ENCODE measurements at places on chromosomes 5 and 9.

GRCh38 chr5:91293131-91293530 lies 90.0 kb downstream of the ARRDC3 start:
- no peak for DNase-seq

DNA sequence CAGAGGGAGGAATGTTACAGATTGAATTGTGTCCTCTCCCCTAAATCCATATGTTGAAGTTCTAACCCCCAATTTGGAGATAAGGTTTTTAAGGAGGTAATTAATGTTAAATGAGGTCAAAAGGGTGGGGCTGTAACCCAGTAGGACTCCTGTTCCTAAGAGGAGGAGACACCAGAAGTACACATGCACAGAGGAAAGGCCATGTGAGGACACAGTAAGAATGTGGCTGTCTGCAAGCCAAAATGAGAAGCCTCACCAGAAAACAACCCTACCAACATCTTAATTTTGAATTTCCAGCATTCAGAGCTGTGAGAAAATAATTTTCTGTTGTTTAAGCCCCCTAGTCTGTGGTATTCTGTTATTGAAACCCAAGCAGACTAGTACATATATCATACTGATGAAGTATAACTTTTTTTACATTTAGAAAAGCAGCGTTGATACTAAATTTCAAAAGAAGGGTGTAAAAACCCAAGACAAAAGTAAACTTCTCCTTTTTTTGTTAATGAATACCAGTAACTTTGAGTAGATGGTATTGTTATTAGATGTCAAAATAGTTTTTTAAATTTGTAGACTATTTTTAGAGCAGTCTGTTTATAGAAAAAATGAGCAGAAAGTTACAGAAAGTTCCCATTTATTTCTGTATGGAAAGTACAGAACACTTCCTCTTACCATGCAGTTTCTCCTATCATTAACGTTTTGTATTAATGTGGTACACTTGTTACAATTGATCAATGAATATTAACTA lies 25.1 kb downstream of the RNF180 start:
- no peak for DNase-seq

DNA sequence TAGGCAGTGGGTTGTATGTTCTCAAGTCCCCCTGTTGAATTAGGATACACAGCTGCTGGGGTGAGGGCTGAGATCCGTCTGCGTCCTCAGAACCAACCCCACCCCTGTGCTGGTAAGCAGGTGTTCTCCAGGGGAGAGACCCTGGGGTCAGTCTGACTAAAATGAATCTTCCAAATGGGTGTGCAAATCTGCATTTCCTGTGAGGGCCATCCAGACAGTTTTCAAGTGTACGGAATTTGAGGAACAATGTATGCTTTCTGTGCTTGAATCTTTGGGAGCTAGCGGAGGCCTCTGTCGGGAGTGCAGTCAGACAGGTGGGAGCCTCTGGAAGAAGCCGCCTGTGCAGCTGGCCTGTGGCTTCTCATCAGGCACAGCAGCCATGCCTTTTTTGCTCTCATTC lies 122.9 kb downstream of the MACROH2A1 start:
- no peak for DNase-seq

- DNase-seq: no peak
Measured at GRCh38 chr5:72846483-72846882, 30.0 kb downstream of the TNPO1 start.

DNA sequence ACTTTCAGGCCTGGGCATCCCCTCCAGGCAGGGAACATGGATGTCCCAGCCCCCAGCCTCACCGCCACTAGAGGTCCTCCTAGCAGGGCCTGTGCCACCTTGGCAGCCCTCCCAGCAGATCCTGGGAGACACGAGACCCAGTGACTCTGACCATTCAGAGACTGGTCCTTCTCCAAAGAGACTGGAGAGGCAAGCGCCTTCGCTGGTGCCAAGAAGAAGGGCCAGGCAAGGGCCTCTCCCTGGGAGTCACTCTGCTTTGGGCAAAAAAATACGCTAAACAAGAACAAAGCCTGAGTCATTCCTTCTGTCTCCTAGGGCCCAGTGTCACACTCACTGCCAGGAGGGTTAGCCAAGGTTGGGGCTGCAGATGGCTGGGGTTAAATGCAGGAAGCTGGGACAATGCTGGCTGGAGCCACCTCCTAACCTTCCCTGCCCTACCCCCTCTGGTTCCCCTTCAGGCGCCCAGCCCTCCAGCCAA lies 35.3 kb upstream of the SMIM23 start:
- no peak for DNase-seq

- DNase-seq: no peak
Measured at GRCh38 chr5:123448017-123448617, 24.9 kb upstream of the CEP120 start.

DNA sequence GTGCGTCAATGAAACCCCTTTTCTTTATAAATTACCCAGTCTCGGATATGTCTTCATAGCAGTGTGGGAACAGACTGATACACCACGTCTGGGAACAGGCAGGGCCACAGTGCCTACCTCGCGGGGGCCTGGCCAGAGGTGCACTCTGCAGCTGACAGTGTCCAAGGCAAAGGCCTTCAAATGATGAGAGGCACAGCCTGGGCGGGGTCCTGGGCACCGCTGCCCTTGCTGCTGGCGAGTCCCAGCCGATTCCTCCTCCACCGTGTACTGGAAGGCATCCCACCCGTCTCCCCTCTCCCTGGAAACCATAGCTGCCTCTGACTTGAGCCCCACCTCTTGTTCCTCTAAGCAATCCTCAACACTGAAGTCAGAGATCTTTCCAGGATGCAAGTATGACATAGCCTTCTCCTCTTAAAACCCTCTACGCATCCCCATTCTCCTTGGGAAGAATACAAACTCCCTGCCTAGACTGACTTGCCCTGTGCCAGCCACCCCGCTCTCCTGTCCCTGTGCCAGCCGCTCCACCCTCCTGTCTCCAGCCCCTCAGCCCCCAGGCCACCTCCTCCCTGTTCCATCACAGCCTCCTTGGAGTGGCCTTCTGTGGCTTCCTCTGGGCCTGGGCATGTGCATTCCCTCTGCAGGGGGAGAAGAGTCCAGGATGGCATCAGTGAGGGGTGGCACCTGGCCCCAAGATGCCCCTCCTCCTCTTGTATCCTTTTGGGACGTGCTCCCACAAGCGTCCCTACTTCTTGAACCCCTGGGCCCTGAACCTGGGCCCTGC lies 8.1 kb upstream of the COL5A1 start:
- no peak for DNase-seq

DNA sequence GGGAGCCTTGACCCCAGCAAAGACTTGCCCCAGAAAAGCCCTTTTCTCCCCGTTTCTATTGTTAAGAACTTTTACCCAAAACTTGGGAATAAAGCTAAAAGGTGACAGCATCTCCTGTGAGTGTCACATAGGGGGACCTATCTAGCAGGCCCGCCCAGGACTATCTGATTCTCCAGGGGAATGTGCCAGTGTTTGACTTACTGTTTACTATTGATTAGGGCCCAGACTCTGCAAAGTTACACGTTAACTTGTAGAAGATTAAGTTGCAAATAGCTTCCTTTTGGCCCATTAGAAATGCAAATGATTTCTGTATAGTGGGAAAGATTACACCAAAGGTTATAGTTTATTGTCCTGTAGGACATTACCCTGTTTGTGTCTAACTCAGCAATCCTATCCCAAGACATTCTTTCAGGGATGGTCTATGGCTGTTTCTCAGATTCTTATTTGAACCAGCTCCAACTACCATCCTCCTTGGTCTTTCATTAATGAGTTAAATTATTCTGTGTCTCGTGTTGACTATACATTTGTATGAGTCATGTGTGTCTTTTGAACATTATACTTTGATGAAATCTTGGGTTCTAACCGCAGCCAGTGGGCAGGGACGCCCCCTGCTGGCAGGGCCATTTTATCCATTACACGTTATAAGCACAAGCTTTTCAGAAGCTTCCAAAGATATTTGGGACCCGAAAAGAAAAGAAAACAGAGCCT lies 60.7 kb downstream of the HRH2 start:
- DNase-seq: peak; percentile 50

DNA sequence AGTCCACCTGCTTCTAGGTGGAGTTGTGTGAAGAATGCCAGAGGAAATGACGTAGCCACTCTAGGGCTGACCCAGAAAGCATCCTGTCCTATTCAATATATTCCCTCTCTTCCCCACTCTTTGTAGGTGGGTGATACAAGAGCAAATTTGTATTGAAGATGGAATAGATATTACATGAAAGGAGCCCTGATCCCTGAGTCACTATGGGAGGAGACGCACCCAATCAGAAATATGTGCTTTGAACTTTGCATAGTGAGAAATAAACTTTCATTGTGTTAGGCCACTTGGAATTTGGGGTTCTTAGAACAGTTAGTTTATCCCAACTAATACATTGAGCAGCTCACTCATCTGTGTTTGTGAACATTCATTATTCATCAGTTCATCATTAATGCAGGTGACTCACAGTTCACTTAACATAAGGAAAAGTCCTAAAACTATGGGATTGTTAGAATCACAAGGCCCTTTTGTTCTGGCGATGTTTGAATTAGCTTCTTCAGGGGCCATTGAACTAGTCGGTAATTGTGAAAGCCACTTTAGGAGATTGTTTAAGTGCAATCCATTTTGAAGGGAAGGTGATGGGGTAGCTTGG lies 26.9 kb upstream of the NTRK2 start:
- DNase-seq: no peak

GRCh38 chr9:86500667-86501435 lies 146.6 kb upstream of the TUT7 start:
- no peak for DNase-seq

- DNase-seq: no peak
Measured at GRCh38 chr5:97136475-97136874, 5.9 kb downstream of the LIX1 start.
